ENCODE measurements at places on chromosomes 5 and 9. TPM values are rescaled to one million over a fixed set of nuclear protein-coding genes. Genes with fewer than 3 reads are reported as not detected.

GRCh38 chr5:65925044-65925600 is 1.3 kb upstream of the ERBIN start:
- peak; percentile 62 for DNase-seq
- H3K36me3 ChIP-seq = peaks cover 32% of the 10 kb centered on the region
- peaks cover 4% of the 10 kb centered on the region for H3K27me3 ChIP-seq
- H3K27ac ChIP-seq = peak overlapping the region; percentile 91
- H3K4me3 ChIP-seq = peak overlapping the region; percentile 89

DNA sequence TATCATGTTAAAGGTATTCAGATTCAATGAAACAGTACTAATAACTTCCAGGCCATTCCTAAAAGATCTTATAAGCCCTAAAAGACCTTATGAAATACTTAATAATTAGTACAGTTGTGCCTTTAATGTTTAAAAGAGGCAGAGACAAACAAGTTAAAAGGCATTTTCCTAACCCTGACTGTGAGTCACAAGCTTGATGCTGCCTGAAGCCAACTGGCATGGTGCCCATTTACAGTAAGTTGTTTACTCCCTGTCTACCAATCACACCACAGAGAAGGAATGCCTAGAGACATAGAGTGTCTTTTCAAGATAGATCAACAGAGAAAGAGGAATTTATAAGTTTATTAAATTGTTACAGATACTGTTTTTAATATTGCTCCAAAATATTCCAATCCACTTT is 47.8 kb downstream of the NR3C1 start:
- H3K4me3 ChIP-seq = no peak overlapping the region
- H3K36me3 ChIP-seq = peaks cover 15% of the 10 kb centered on the region
- DNase-seq = peak; percentile 89
- peaks cover 61% of the 10 kb centered on the region for H3K4me1 ChIP-seq
- no peaks in the 10 kb centered on the region for H3K27me3 ChIP-seq

Gene JAKMIP2
- total RNA-seq = not detected

- no peak overlapping the region for H3K27ac ChIP-seq
- DNase-seq = no peak
These were observed 14.6 kb upstream of the STRBP start for GRCh38 chr9:123283048-123283408.

- no peak for DNase-seq
- peaks cover 34% of the 10 kb centered on the region for H3K4me1 ChIP-seq
- H3K4me3 ChIP-seq = no peak overlapping the region
- no peak overlapping the region for H3K27ac ChIP-seq
These were observed 23.9 kb downstream of the SLC36A1 start for GRCh38 chr5:151471276-151471675.

DNA sequence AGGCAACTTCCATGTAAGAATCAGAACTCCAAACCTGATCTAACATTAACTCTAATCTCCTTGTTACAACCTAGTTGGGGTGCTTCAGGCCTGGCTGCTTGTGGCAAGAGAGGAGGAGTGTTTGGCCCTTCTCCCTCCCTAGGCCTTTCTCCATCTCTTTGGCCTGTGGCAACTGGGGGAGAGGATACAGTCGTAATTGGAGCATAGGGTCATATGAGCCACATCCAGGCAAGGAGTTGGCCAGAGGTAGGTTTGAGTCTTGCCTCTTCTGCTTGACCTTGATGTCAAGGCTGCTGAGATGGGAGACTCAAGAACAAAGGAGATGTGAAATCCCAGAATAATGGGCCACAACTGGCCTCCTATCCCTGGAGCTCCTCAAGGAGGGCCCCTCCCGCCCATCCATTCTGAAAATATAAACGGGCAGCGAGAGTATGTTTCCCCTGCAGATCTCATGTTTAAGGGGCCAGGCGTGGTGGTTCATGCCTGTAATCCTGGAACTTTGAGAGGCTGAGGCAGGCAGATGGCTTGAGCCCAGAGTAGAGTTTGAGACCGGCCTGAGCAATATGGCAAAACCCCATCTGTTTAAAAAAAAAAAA is 59.3 kb upstream of the ANGPTL2 start:
- peaks cover 20% of the 10 kb centered on the region for H3K4me1 ChIP-seq
- peaks cover 8% of the 10 kb centered on the region for H3K27me3 ChIP-seq
- H3K4me3 ChIP-seq = no peak overlapping the region
- no peaks in the 10 kb centered on the region for H3K36me3 ChIP-seq
- no peak overlapping the region for H3K27ac ChIP-seq
- DNase-seq = no peak

DNA sequence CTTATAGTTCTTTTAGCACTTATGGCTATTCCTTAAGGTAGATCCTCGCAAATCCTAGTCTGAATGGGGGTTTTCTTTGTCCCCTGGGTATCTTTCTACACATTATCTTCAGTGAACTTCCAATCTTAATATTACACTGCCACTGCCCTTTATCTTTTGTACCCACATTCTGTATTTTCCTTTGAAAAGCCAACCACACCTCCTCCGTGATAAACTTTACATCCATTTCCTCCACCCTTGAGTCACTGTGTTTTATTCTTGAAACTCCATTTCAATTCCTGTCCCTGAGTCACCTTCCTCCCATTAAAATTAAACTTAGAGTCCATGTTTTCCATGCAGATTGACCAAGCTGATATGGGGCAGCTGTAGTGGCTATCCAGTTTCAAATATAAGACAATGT is 43.2 kb upstream of the RICTOR start:
- H3K27ac ChIP-seq = peak overlapping the region; percentile 80
- peaks cover 72% of the 10 kb centered on the region for H3K4me1 ChIP-seq
- peak; percentile 32 for DNase-seq
- no peaks in the 10 kb centered on the region for H3K36me3 ChIP-seq
- H3K4me3 ChIP-seq = peak overlapping the region; percentile 37
- H3K27me3 ChIP-seq = no peaks in the 10 kb centered on the region

Gene HTR4
- not detected for total RNA-seq

Gene GABRG2
- total RNA-seq = not detected

DNA sequence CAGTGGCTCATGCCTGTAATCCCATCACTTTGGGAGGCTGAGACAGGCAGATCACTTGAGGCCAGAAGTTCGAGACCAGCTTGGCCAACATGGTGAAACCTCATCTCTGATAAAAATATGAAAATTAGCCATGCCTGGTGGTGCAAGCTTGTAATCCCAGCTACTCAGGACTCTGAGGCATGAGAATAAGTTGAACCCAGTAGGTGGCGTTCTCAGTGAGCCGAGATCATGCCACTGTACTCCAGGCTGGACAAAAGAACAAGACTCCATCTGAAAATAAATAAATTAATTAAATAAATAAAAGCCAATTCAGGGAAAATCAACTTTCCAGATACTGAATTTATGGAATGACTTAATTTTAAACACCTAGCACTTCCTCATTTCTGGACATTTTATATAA is 1722.1 kb downstream of the MAT2B start:
- no peak overlapping the region for H3K27ac ChIP-seq
- H3K27me3 ChIP-seq = no peaks in the 10 kb centered on the region
- no peaks in the 10 kb centered on the region for H3K36me3 ChIP-seq
- H3K4me3 ChIP-seq = no peak overlapping the region
- DNase-seq = no peak
- H3K4me1 ChIP-seq = no peaks in the 10 kb centered on the region

- DNase-seq = no peak
- H3K27me3 ChIP-seq = no peaks in the 10 kb centered on the region
- H3K36me3 ChIP-seq = peaks cover 19% of the 10 kb centered on the region
- peaks cover 68% of the 10 kb centered on the region for H3K4me1 ChIP-seq
- H3K4me3 ChIP-seq = no peak overlapping the region
These were observed 597.0 kb downstream of the PSAT1 start for GRCh38 chr9:78893774-78894401.

GRCh38 chr5:172659909-172660628 is 19.0 kb downstream of the NEURL1B start:
- H3K4me3 ChIP-seq = peak overlapping the region; percentile 69
- H3K27me3 ChIP-seq = peaks cover 1% of the 10 kb centered on the region
- peak; percentile 86 for DNase-seq
- H3K36me3 ChIP-seq = peaks cover 10% of the 10 kb centered on the region

GRCh38 chr5:67166460-67167285 is 29.9 kb downstream of the CD180 start:
- H3K4me1 ChIP-seq = no peaks in the 10 kb centered on the region
- H3K27ac ChIP-seq = no peak overlapping the region

DNA sequence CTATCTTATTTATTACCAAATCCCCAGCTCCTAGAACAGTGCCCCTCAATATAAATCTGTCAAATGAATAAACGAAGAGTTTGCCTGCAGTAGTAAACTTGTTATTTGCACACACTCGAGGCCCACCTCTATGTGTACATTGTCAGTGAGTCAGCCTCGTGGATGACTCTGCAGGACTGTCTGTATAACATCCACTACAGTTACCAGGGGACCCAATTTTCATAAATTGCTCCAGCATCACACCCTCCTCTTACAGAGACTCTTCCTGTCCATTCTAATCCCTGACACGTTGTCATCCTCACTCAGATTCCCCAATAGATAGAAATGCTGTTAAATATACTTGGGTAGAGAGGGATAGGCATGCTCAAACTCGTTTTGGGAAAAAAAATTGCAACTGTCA is 478.5 kb downstream of the RAB3C start:
- no peak overlapping the region for H3K27ac ChIP-seq
- H3K4me1 ChIP-seq = peaks cover 38% of the 10 kb centered on the region
- no peaks in the 10 kb centered on the region for H3K36me3 ChIP-seq
- DNase-seq = peak; percentile 15

Gene OTULIN
- 21.7 TPM for total RNA-seq

DNA sequence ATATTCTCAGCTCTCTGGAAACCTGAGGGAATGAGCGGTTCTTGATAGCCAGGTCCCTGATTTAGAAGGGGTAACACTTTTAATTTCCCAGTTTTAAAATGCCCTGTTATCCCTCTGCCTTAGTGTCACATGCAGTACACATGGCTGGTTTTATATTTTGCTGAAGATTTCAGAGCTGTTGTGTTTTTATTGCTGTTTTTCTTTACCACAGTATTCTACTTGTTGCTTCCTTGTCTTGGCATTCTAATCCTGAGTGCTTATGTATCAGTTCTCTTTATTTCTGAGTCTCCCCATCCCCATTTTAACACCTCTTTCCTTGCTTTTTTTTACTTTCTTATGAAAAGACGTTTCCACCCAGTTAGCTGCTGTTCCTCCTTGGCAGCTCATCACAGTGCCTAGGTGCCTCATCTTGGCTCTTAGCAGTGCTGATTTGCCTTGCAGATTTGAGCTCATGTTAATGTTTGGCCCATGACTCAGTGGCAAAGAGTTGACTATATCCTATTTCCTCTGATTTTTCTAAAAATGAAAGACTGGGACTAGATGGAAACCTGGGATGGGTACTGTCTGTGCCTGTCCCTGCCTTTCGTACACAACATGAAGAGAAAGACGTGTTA is 3.7 kb downstream of the MTRR start:
- peak overlapping the region; percentile 14 for H3K27ac ChIP-seq
- no peaks in the 10 kb centered on the region for H3K27me3 ChIP-seq
- no peak overlapping the region for H3K4me3 ChIP-seq
- no peak for DNase-seq
- H3K4me1 ChIP-seq = peaks cover 61% of the 10 kb centered on the region
- peaks cover 18% of the 10 kb centered on the region for H3K36me3 ChIP-seq

DNA sequence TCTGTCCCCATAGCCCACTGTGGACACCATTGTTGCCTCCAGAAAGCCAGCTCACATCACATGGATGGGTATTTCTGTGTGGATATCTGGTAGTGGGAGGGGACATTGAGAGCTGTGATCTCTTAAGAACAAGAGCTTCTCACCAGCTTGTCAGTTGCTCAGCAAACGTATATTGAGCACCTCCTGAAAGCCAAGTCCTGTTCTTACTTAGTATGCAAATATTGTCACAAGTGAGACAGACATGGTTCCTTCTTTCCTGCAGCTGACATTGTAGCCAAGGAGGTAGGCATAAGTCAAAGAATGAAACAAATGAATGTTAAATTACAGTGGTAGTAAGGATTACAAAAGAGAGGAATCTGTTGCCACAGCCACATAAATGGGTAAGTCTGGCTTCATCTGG is 3.8 kb downstream of the TCOF1 start:
- DNase-seq = no peak
- H3K27me3 ChIP-seq = no peaks in the 10 kb centered on the region
- peaks cover 16% of the 10 kb centered on the region for H3K4me1 ChIP-seq
- peaks cover 18% of the 10 kb centered on the region for H3K36me3 ChIP-seq

GRCh38 chr5:16946725-16947124 is 10.6 kb upstream of the MYO10 start:
- no peak overlapping the region for H3K27ac ChIP-seq
- no peak for DNase-seq
- no peak overlapping the region for H3K4me3 ChIP-seq
- peaks cover 20% of the 10 kb centered on the region for H3K36me3 ChIP-seq

Gene COL27A1
- 25.5 TPM for total RNA-seq

- DNase-seq = no peak
- no peaks in the 10 kb centered on the region for H3K36me3 ChIP-seq
- H3K4me1 ChIP-seq = peaks cover 34% of the 10 kb centered on the region
- no peak overlapping the region for H3K27ac ChIP-seq
- H3K4me3 ChIP-seq = no peak overlapping the region
- no peaks in the 10 kb centered on the region for H3K27me3 ChIP-seq
These were observed 7.7 kb upstream of the GCNT4 start for GRCh38 chr5:75059912-75060545.

DNA sequence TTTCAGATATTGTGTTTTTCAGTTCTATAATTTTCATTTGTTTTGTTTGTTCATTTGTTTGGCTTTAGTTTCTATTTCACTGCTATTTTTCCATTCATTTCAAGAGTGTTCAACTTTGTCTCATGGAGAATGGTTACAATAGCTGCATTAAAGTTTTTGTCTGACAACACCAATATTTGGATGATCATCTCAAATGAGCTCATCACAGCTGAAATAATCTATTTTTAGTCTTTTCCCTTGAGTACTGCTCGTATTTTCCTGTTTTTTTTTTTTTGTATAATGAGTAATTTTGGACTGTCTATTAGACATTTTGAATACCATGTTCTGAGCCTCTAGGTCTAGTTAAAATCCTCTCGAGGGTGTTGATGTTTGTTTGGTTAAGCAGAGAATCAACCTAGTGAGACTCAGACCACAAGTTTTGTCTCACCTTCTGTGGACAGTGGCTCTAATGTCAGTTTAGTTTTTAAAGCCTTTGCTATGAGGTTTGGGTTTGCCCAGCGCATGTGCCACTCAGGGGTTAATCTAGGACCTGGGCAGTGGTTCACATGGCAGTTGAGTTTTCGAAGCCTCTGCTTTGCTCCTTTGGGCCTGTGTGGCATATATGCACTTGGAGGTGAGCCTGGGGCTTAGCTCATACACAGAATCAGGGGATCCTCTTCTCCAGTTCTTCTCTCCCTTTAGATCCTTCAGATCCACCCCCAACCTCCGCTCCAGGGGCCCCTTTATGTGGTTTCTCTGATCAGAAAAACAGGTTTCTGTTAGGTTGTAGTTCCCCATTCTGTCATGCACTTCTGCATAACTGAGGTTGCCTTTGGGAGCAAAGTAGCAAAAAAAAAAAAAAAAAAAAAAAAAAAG is 79.8 kb downstream of the ARSB start:
- no peaks in the 10 kb centered on the region for H3K36me3 ChIP-seq
- no peak for DNase-seq
- no peak overlapping the region for H3K27ac ChIP-seq
- H3K4me1 ChIP-seq = peaks cover 63% of the 10 kb centered on the region
- peaks cover 2% of the 10 kb centered on the region for H3K27me3 ChIP-seq

GRCh38 chr5:139946006-139946405 is 97.1 kb downstream of the NRG2 start:
- DNase-seq = no peak
- H3K27me3 ChIP-seq = peaks cover 22% of the 10 kb centered on the region
- H3K4me3 ChIP-seq = no peak overlapping the region
- 0 out of 2 replicates have a peak, but pooled peaks cover 6% of the 10 kb centered on the region for H3K36me3 ChIP-seq
- H3K27ac ChIP-seq = no peak overlapping the region

Gene SPATA31C1
- total RNA-seq = not detected

- H3K36me3 ChIP-seq = peaks cover 4% of the 10 kb centered on the region
- H3K27me3 ChIP-seq = no peaks in the 10 kb centered on the region
- H3K27ac ChIP-seq = no peak overlapping the region
- H3K4me3 ChIP-seq = no peak overlapping the region
- no peaks in the 10 kb centered on the region for H3K4me1 ChIP-seq
These were observed 1203.4 kb upstream of the DMAC1 start for GRCh38 chr9:9002826-9003583.

All from HFFc6 (cell line).